ENCODE measurements at places on chromosomes 6 and 20. TPM values are rescaled to one million over a fixed set of nuclear protein-coding genes. Genes with fewer than 3 reads are reported as not detected.

The NRM gene
- 13.4 TPM for total RNA-seq

The HAO1 gene
- total RNA-seq: not detected

The DYNLT2 gene
- total RNA-seq: 0.89 TPM

The RFX6 gene
- total RNA-seq: not detected

DNA sequence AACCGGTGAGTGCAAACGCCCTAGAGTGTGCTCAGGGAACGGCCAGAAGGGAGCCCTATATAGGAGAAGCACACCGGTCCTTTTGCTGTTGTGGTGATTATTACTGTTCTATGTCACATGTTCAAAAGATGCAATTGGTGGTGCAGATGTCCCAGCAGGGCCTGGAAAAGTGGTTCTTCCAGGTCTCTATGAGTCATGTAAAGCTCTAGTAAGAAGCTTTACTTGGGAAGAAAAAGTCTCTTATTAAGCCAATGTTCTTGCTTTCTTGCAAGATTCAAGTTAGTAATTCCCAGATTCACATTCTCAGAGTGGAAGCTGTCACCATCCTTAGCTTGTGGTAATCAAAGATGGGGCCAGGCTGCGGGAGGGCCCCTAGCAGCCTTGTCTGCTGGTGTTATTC, 23.3 kb downstream of the EDN3 start:
- no peak for DNase-seq

GRCh38 chr6:142474531-142475289, 172.9 kb downstream of the ADGRG6 start:
- no peak for DNase-seq

DNA sequence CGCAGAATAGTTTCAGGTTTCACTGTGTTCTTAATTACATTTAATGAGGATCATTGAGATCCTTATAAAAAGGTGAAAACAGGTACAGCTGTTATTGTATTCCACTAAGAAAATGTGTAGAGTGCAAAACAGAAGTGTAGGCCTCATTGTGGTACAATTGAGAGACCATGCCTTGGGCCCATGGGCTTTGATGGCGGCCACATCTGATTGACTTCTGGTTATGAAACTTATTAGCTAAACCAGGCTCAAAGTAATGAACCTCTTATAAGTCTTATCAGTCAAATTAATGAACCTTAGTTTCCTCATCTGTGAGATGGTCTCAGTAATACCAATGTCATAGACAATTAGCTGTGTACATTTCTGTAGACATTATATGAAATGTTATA, 148.7 kb downstream of the ZDHHC14 start:
- DNase-seq: no peak

GRCh38 chr20:6959900-6960312, 192.4 kb downstream of the BMP2 start:
- DNase-seq: no peak

DNA sequence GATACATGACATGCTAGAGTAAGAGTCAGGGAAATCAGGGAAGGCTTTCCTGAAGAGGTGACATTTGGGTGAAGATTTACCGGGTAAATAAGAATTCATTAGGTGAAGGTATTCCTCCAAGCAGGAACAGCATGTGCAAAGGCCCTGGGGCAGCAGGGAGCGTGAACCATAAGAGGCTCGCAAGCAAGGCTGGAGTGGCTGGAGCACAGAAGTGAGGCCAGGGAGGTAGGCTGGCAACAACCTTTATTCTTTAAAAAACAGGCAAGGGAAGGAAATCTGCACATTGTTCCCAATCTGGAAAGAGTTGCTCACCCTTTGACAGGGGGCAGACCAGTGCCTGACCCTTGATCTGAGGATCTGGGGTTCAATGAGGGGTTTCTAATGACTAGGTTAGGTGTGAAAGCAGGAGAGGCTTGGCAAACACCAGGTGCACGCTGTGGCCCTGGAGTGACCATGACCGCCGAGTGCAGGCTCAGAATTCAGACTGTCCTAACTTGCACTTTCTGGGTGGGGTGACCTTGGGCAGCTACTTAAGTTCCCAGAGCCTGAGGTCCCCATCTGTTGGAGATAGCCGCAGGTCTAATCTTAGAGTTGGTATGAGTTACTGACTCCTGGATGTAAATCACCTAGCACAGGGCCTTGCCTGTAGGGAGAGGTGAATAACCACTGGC, 1.9 kb downstream of the KIAA1755 start:
- no peak for DNase-seq

- DNase-seq: no peak
These were observed 40.7 kb downstream of the ZNF451 start for GRCh38 chr6:57130661-57131177.

- no peak for DNase-seq
These were observed 41.7 kb downstream of the PLAGL1 start for GRCh38 chr6:143966312-143966711.

DNA sequence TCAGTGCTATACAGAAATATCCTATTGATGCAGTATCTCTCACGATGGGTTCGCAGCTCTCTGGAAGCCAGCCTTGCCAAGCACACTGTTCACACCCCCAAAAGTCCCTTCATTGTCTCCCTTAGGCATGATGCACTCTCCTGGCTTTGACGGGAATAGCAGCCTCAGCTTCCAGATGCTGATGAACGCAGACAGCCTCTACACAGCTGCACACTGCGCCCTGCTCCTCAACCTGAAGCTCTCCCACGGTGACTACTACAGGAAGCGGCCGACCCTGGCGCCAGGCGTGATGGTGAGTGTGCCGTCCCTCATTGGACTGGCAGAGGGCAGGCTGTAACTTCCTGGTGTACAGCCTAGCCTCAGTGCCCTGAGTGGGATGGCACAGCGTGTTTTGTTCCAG, 60.0 kb upstream of the PBOV1 start:
- no peak for DNase-seq

- DNase-seq: no peak
These were observed 575.2 kb upstream of the JAG1 start for GRCh38 chr20:11248687-11249638.

GRCh38 chr6:44227148-44227793, 3.9 kb downstream of the SLC29A1 start:
- DNase-seq: no peak

DNA sequence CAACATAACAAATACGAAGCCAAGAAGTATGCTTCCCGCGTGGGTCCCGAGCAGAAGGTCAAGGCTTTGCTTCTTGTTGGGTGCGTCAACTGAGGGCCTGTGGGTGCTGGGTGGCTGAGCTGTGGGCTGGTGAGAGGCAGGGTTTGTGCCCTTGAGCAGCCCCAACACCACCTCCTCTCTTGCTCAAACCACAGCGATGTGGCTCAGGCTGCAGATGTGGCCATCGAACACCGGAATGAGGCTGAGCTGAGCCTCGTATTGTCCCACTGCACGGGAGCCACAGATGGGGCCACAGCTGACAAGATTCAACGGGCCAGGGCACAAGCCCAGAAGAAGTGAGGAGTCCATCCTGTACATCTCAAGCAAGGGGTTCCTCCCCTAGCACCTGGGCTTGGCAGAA, 7.0 kb upstream of the PTPRA start:
- no peak for DNase-seq

DNA sequence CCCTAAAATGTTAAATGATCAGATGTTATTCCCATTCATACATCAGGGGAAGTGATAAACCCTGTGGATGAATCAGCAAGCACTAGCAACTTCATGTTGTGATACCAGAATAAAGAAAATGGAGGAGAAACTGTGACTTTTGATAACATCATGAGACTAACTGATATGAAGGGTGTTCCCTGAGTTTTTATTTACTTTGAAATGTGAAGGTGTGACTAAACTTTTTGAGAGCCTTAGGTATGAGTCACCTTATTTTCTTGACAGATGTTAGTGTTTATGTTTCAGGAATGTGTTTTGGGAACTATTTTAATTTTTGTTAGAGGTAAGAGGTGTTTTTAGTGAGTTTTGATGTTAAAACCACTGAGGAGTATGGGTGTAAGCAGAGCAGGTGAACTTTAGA, 4.4 kb downstream of the PARD6B start:
- DNase-seq: no peak

Measured in upper lobe of left lung (tissue), 6 donors.